ENCODE measurements at places on chromosomes 2 and 18.

- no peak for DNase-seq
These were observed 17.0 kb upstream of the PKDCC start for GRCh38 chr2:42030829-42031228.

- no peak for DNase-seq
These were observed 305.9 kb downstream of the CELF4 start for GRCh38 chr18:37259711-37260110.

GRCh38 chr2:196234672-196235071 is 63.3 kb upstream of the STK17B start:
- DNase-seq: peak; percentile 49

DNA sequence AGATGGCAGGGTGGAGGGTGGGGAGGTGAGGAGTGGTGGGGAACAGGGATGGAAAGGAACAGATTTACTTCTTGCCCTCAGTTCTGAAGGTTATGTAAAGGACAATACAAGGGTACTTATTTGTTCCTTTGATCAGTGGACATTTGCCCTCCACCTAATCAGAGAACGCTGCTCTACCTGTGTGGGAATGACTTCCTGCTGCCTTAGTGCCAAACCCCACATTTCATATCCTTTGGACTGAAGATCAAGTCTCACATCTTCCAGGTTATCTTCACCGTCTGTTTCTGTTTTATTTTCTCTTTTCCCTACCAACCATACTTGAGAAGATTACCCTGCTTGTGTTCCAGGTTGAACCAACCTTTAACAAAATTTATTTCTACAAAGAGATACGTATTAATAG is 8.7 kb upstream of the DPP4 start:
- no peak for DNase-seq

GRCh38 chr2:74045454-74045853 is 60.7 kb downstream of the TET3 start:
- no peak for DNase-seq

DNA sequence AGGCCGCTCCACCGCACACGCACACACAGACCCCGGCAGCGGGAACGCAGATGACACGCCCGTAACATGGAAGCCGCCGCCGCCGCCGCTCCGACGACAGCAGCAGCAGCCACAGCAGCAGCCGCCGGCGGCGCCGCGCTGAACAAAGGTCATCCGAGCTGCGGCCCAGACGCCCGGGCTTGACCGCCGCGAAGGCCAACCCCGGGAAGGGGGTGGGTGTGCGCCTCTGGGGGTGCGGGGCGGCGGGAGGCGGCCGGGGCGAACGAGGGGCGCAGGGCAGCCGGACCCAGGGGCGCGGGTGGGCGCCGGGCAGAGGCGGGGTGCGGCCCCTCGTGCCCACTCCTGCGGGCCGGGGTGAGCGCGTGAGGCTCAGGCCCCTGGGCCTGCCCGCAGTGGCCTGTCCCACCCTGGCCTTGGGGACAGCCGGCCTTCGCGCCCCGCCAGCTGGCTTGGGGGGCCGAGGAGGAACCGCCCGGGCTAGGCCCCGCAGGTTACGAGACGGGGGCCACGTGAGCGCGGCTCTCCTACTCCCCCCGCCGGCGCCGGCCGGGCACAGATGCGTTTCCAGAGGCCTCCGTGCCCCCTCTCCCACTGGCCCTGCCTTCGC is 1.0 kb upstream of the ZNF532 start:
- DNase-seq: no peak

GRCh38 chr2:95021023-95021416 is 4.5 kb upstream of the MAL start:
- DNase-seq: no peak

Measured in stimulated activated CD8-positive, alpha-beta memory T cell treated with anti-CD3 and anti-CD28 coated beads, Interleukin-7, amount 100 ng/mL, for 48 hours (primary cell).